ENCODE measurements at places on chromosomes 11 and 22.

DNA sequence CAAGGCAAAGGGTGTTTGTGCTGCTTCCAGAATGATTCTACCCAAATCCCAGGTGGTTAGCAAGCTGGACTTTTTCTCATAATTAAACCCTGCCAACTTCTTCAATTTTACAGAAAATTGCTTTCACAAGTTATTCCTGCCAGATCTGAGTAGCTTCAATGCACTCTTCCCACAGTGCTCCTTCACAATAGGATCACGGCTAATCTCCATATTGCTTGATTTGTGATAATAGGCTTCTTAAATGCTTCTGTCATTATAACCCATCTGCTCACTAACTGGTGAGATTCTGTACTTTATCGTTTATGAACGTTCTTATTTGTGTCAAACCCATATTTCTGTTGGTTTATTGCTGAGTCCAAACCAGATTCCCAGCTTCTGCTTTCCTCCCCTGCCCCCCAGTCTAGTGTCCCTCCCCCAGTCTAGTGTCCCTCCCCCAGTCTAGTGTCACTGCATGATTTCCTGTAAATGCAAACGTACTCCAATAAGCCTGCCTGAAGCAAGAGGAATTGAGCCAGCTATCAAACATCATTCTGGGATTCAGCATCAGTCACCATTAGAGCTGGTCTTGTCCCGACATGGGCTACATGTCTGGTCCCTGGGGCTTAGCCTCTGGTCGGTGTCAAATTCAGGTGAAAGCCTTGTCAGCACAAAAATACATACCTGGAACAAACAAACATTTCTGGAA is 14.0 kb downstream of the MMP3 start:
- DNase-seq, result no peak

- peak; percentile 70 for DNase-seq
These were observed 66.8 kb downstream of the LARGE1 start for GRCh38 chr22:33853200-33854097.

DNA sequence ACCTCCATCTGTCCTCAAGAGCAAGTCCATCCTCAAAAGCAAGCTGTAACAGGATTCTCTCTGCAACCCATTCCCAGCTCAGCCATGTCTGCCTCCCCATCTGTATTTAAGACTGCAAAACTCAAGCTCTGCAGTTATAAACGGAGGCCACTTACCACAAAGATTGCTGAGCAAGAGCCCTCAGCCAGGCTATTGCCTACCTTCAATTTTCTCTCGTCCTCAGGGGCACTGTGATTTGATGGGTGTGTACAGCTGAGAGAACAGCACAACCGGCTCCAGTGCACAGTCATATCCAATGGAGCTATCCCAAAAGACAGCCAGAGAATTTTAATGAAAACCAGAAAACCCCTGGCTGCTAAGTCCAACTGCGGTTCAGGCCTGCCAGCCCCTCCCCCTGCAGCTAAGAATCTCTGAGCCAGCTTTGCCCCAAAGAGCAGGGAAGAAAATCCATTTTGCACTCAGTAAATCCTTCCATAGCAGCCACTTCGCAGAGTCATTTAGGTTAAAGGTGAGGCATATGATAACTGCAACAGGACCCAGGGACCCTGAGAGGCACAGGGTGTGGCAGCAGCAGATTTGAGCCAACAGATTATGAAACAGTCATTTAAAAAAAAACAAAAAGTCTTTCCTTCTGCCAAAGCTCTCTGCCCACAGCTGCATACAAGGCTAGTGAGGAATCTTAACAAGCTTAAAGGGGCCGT is 37.6 kb downstream of the RAB30 start:
- DNase-seq, result peak; percentile 37

DNA sequence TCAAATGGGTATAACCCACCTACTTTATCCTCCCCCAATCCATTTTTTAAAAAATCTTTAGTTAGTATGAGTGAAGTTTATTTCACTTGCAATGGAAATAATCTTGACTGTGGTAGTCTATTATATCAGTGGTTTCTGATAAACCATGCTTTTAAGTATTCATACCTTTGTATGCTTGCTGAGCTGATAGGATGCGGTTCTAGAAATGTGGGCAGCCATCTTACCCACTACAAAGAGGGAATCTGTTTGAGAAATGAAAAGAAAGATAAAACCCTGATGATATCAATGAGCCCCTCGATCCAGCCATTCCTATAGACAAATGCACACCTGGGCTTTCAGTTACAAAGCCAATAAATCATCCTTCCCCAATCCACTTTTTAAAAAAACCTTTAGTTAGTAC is 13.8 kb upstream of the PVALB start:
- no peak for DNase-seq

GRCh38 chr11:45371251-45372115 is 85.3 kb upstream of the SYT13 start:
- peak; percentile 85 for DNase-seq

GRCh38 chr11:6191742-6192141 is 7.3 kb upstream of the OR52W1 start:
- no peak for DNase-seq

DNA sequence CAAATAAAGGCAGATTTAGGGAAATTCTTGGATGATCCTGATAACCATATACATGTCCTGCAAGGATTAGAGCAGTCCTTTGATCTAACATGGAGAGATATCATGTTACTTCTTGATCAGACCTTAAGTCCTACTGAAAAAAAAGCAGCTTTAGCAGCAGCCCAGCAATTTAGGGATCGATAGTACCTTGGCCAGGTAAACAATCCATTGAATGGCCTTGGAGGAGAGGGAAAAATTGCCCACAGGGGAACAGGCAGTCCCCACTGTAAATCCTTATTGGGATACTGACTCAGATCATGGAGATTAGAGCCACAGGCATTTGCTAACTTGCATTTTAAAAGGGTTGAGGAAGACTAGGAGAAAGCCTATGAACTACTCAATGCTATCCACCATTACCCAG is 47.8 kb downstream of the PRSS23 start:
- no peak for DNase-seq

DNA sequence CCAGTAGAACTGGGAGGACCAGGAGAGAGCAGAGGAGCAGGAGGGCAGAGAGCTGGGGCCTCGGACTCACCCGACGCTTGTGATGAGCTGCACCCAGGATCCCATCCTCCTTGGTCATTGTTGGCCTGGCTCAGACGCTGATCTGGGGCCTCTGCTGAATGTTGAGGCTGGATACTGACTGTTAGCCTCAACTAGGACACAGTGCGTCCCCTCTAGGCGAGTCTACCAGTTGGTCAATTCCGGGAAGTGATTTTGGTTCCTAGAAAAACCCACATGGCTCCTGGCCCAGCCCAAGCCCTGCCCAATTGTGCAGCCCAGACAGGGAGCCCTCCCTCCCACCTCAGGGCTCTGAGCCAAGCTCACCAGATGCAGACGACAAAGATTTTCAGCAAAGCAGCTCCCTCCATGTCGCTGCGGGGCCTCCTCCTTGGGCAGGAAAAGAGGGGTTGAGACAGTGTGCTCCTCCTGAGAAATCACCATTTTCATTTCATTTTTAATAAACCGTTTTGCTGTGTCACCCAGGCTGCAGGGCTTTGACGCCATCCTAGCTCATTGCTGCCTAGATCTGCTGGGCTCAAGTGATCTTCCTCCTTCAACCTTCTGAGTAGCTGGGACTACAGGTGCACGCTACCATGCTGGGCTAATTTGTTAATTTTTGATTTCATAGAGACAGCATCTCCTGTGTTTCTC is at the start of gene APOL4:
TSS of gene APOL4 (minus strand) at position 180 of the 690 bp plus-strand sequence. CDS start at position 105, 75 bp downstream.
- DNase-seq, result peak; percentile 55

DNA sequence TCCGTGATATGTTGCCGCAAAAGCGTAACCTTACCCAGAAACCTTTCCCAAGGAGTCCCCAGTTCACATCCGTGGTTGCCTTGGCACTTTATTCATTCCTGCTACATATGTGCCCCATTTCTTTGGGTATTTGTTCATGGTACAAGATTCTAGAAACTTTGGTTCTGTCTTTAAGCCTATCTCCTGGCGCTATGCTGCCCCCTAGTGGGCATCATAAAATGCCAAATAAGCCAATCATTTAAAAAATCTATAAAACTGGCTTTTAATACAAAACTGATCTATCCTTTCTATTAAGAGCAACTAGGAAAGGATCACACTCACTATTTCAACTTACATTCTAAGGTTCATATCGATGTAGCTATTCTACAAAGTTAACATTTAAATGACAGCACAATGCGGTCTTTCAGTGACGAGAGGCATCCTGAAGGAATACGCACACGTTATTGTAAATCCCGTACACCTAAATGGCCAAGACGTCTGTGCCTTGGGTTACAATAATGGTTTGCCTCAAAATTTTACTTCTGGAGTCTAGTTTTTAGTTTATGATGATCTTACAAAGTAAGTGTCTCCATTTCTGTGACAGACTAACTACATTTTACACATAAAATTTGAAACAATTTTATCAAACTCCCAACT is 16.2 kb downstream of the PIWIL3 start:
- peak; percentile 26 for DNase-seq

DNA sequence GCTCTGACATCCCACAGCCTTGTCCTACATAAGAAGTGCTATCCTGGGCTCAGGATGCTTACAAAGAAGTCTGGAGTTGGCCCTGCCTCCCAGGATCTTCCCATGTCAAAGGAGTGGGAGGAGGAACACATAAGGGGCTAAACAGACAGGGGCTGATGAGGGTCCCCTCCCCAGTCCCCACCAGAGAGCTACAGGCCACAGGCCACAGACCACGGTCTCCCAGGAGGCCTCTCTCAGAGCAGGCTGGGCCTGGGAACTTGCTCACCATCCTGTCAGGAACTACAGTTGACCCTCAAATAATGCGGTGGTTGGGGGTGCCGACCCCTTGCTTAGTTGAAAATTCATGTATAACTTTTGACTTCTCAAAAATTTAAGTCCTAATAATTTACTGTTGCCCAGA is 315.5 kb downstream of the NTM start:
- DNase-seq, result no peak

GRCh38 chr11:124898263-124898680 is 607 bp upstream of the ROBO4 start:
- no peak for DNase-seq

GRCh38 chr11:45704635-45705034 is 39.2 kb upstream of the CHST1 start:
- no peak for DNase-seq

- DNase-seq, result no peak
These were observed 24.1 kb upstream of the MYRF start for GRCh38 chr11:61728066-61728939.

DNA sequence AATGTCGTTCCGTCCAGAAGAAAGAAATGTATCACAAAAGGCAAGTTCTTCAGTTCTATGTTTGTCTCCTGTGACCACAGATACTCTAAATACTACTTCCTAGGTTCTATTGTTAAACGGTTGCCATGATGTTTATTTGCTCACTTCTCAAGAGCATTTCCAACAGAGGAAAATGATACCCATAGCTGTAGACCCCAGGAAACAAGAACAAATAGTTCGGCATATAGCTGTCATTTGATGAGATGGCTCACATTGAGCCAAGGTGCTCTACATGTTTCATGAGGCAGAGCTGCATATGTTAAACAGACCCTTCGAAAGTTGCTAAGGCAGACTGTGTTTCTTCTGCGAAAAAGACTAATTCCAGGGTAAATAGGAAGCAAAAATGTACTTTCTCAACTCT is 15.4 kb upstream of the ANGPTL5 start:
- DNase-seq, result no peak

- DNase-seq, result no peak
These were observed 32.1 kb downstream of the PPM1F start for GRCh38 chr22:21920341-21921183.
